HAP-1 (cell line): ENCODE measurements at places on chromosomes 3 and 15.
A peak's percentile ranks its signal among the peaks of the same experiment; 100 is the strongest.

GRCh38 chr3:109963831-109964230 lies 626.5 kb upstream of the DPPA4 start:
- DNase-seq = no peak

- DNase-seq = no peak
Measured at GRCh38 chr3:43932921-43933320, 242.2 kb downstream of the ABHD5 start.

GRCh38 chr3:189685291-189685690 lies 54.1 kb downstream of the TP63 start:
- no peak for DNase-seq

DNA sequence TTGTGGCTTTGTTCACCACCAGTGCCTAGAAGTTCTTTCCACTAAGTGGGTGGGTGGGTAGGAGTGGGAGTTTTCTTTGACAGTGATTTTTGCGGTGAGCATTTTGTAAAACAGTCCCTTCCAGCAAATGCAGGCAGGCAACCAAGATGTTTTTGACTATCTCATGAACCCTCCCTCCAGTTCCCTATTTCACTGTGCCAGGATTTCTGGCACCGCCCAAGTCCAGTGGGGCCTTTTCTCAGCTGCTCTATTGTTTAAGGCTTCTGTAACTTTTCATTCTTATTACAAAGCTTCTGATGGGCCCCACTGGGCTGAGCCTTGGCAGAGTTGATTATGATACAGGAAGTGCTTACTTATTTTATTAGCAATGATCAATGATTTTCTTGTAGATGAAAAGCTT lies 236.0 kb downstream of the EDEM1 start:
- no peak for DNase-seq

GRCh38 chr3:109346770-109347295 lies 9.5 kb upstream of the DPPA4 start:
- no peak for DNase-seq

GRCh38 chr15:46670258-46670657 lies 1035.4 kb downstream of the SQOR start:
- no peak for DNase-seq

- no peak for DNase-seq
Measured at GRCh38 chr3:159632128-159632527, 356.5 kb upstream of the IL12A start.

DNA sequence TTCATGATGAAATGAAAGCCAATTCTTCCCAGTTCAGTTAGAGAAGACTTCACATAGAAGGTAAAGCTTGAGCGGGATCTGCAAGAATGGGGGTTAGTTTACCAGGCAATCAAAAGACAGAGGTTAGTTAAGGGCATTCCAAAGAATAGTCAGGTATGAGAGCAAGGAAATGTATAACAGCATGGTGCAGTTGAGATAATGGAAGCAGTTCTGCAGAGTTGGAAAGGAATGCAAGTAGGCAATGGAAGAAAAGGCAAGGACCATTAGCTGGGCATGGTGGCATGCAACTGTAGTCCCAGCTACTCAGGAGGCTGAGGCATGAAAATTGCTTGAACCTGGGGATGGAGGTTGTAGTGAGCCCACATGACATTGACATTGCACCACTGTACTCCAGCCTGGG lies 55.0 kb downstream of the LSAMP start:
- DNase-seq = no peak

DNA sequence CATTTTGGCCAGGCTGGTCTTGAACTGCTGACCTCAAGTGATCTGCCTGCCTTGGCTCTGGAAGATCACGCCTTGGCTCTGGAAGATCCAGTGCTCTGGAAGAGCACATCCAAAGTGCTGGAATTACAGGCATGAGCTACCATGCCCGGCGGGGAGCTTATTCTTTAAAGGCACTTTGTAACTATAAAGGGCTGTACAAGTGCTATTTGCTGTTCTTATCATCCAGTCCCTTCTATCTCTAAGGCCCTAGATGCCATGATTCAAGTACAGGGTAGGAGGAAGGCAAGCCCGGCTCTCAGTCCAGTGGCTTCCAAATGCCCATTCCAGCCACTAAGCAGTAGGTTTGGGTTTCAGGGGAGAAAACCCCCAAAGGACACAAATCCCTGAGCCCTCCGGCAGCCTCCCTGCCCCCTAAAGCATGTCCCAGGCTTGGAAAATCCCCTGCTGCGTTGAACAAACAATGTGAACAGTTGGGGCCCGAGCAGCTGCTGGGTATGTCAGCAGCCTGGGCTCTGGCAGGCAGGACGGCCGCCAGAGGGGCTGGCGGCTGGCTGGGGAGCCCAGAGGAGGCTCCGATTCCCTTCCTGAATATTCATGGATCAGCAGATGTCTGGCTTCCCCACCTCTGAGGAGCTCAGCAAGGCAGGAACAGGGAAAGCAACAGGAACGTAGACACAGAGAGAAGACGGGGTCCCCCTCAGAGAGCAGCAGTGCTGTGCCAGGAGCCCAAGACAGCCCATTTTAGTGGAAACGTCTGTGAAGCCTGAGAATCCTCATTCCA lies 7.7 kb downstream of the IGDCC4 start:
- DNase-seq = peak; percentile 63

- no peak for DNase-seq
Measured at GRCh38 chr15:93268066-93268465, 179.1 kb upstream of the RGMA start.

DNA sequence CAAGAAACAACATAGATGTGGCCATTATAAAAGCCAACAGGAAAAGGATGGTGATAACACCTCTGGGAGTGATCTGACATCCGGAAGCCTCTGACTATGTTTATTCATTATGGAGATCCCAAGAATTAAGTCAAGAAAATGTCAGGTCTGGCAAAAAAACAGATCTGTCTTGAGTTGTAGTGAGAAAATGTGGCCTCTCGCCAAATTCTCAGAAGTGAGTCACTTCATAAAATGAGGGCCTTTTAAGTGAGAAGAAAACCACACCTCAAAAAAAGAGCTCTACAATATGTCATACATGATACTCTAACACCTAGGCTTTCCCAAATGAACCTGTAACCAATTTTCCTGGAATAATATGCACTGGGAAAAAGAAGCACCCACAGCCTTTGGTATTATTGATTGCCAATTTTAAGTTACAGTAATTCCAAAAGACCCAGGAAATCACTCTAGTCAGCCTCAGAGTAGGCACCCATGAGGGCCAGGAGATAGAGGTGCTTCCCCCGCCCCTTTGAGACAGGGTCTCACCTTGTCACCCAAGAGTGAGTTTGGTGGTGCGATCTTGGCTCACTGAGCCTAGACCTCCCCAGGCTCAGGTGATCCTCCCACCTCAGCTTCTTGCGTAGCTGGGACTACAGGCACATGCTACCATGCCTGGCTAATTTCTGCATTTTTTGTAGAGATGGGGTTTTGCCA lies 38.0 kb downstream of the CCR3 start:
- DNase-seq = no peak
